A172 (cell line): ENCODE measurements at places on chromosomes 4 and X. TPM values are rescaled to one million over a fixed set of nuclear protein-coding genes. Genes with fewer than 3 reads are reported as not detected.
A peak's percentile ranks its signal among the peaks of the same experiment; 100 is the strongest.

The EGFL6 gene
- total RNA-seq, result not detected in 2 replicates

The INTU gene
- total RNA-seq, result 2.9 and 3.3 TPM in 2 replicates

The TXK gene
- total RNA-seq, result not detected in 2 replicates

The PNMA6F gene
- not detected in 2 replicates for total RNA-seq

The EVC2 gene
- not detected in 2 replicates for total RNA-seq

The ZFP92 gene
- 1.9 and 2.0 TPM in 2 replicates for total RNA-seq

The SPON2 gene
- 7.6 and 16.2 TPM in 2 replicates for total RNA-seq

The KIT gene
- 5.1 and 10.4 TPM in 2 replicates for total RNA-seq

The AMOT gene
- 1.7 and 3.2 TPM in 2 replicates for total RNA-seq

The LRP2BP gene
- total RNA-seq, result 0.34 and 0.55 TPM in 2 replicates

The HSD17B13 gene
- 0.10 TPM in 1 of 2 replicates, not detected in the other for total RNA-seq

The TMEM31 gene
- total RNA-seq, result not detected in 2 replicates

DNA sequence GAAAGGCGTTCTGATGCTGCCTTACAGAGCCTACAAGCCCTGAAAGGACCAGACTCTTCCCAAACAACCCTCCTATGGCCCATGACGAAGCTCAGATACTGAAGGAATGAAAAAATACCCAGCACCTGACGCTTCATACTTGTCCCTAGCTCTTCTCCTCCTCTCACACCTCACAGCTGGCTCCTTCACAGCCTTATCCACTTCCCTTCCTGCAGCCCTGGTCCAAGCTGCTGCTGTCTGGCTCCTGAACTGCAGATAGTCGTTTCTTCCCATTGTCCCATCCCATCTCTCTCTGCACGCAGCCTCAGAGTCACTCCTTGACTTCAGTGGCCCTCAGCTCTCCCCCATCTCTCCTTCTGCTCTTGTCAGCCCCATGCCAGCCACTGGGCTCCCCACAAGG is 56.6 kb downstream of the FAM193A start:
- no peak for DNase-seq

- DNase-seq, result no peak
Observed at GRCh38 chr4:27594922-27595321, 734.3 kb downstream of the STIM2 start.

DNA sequence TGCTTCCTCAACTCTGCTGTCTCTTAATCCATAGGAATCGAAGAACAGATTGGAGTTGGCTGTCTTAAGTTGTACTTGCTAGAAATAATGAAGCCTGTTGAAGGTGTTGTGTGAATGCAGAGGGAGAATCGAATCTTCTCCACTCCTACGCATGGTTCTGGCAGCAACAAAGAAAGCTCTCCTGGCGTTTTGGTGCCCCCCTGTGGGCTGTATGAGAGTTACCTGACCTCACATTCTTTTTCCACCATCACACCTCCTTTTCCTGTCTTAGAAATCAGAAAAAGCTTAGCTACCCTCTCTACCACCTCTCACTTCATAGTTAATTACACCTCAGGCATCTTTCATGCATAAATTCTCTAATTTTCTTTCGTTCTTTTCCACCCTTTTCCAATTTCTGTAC is 16.3 kb downstream of the KLF8 start:
- DNase-seq, result peak; percentile 32

DNA sequence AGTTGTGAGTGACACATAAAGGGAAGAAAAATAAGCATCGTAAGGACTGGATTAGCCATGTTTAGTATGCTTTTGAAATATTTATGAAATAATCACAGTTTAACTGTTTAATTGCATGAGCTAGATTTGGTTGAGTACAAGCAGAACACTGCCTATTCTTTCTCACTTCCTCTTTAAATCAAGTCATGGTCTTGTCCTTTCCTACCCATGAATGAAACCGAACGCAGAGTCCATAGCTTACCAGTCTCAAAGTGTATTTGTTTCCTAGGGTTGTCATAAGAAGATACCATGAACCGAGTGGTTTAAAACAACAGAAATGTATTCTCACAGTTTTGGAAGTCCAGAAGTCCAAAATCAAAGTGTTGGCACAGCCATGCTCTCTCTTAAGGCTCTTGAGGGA is 684.0 kb upstream of the MAGEB2 start:
- DNase-seq, result no peak

GRCh38 chr4:161320377-161320776 is 843.4 kb downstream of the FSTL5 start:
- DNase-seq, result peak; percentile 22

- DNase-seq, result peak; percentile 16
Observed at GRCh38 chr4:142840516-142841123, 5.5 kb downstream of the INPP4B start.

- DNase-seq, result no peak
Observed at GRCh38 chrX:46340696-46341095, 204.5 kb downstream of the ZNF674 start.

DNA sequence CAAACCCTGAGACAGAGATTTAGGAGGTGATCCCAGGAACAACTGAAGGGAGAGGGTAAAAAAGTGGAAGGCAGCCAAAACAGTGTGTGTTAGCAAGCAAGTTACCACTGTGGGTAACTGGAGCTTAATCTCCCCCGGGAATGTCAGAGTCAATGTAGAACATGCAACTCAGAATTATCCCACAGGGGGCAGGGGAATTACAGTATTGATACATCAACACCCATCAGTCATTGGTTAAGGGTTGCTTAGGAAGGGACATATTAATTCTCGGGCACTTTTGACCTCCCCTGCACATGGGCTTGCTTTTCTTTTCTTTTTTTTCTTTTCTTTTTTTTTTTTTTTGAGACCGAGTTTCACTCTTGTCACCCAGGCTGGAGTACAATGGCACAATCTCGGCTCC is 29.3 kb downstream of the CXorf58 start:
- no peak for DNase-seq

DNA sequence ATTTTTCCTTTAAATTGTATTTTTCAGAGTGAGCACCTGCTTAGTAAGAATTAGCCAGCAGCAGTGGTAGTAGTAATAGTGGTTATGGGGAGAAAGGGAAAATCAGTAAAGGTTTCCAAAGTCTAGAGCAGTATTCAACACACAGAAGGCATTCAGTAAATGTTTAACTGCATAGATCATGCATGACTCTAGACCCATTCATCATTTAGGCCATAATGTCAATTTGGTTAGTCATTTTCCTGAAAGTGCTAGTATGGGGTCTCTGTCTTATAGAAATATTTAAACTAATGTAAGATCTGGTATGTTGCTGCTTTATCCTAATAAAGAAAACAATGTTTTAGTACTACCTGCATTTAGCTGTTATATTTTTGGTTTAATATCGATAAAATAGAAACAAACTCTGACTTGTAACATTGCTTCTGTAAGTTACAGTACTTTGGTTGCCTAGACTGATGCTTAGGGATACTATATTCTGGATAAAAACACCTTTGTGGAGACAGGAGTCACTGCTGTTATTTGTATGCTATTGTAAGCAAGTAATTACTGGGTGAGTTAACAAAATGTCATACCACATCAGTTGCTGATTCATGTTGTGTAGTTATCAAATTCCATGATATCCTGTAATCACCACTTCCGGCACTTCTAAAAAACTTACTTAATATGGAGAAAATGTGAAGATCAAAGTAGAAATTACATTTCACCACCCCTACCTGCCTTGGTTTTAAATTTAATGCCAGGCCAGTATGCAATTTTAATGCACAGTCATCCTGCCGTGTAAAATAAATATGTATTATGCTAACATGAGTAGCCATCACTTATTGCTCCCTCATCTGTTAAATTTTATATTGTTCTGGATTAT is 115.8 kb upstream of the BMPR1B start:
- DNase-seq, result peak; percentile 72

DNA sequence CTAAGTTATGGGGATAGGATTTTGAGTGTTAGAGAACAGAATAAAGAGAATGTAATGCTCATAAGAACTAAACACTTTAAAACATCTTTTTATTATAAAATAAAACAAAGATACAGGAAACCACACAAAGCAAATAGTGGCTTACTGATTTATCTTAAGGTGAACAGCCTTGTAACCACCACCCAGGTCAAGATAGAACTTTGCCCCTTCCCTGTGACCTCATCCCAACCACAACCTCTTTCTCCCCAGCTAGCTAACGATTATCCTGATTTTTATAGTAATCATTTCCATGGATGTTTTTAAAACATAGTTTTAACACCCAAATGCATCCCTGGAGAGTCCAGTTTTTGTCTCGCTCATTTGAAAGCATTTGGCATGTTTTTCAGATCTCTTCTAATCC is 17.0 kb downstream of the HELT start:
- no peak for DNase-seq

GRCh38 chrX:41301438-41301824 is 32.5 kb upstream of the DDX3X start:
- DNase-seq, result no peak

GRCh38 chrX:18886344-18887161 is 97.4 kb downstream of the PHKA2 start:
- peak; percentile 27 for DNase-seq

DNA sequence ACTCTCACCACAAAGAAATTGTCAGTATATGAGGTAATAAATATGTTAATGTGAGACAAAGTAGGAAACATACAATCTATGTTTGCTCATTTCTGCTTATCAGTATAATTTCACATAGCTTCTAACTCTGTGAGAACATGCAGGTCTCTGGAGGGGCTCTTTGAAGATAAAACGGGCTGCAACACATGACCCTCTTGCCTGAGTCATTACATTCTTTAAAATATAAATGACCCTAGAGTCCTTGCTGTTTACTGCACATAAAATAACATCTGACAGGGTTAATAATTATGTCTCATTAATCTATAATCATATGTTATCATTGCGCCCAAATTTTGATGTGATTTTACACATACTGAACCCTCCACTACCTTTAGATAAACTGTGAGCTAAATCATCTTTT is 681.5 kb downstream of the ARAP2 start:
- DNase-seq, result no peak

DNA sequence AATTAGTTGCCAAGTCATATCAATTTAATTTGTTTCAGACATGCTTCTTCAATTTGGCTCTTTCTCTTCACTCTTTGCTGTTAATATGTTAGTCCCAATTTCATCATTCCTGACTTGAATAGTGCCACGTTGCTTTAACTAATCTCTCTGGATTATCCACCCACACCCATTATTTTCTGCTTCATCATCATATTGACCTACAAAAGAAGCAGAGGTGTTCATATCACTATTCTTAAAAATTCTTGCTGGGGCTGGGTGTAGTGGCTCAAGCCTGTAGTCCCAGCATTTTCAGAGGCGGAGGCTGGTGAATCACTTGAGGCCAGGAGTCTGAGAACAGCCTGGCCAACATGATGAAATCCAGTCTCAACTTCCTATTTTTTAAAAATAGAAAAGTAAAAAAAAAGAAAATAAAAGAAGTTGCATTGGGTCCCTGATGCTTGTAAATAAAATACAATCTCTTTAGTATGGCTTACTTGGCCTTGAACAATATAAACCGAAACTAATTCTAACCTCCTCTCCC is 65.7 kb upstream of the KCNIP4 start:
- no peak for DNase-seq

DNA sequence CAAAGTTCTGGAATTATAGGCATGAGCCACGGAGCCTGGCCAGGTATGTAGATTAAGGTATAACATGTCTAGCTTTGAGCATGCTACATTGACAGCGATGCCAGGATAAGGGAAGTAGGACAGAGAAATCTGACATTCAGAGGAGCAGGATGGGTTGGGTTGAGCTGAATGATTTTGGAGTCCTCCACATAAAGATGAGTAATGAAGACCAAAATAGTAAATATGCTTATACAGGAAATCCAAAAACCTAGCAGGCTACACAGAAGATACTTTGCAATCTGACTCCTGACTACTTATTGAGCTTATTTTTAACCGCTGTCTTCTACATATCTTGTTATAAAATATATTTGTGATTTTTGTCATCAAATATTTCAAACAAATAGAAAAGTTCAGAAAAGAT is 69.7 kb downstream of the PDGFC start:
- no peak for DNase-seq

GRCh38 chrX:106510713-106511403 is 100.9 kb upstream of the RADX start:
- no peak for DNase-seq

GRCh38 chr4:107402291-107402690 is 317.7 kb downstream of the PAPSS1 start:
- DNase-seq, result no peak

DNA sequence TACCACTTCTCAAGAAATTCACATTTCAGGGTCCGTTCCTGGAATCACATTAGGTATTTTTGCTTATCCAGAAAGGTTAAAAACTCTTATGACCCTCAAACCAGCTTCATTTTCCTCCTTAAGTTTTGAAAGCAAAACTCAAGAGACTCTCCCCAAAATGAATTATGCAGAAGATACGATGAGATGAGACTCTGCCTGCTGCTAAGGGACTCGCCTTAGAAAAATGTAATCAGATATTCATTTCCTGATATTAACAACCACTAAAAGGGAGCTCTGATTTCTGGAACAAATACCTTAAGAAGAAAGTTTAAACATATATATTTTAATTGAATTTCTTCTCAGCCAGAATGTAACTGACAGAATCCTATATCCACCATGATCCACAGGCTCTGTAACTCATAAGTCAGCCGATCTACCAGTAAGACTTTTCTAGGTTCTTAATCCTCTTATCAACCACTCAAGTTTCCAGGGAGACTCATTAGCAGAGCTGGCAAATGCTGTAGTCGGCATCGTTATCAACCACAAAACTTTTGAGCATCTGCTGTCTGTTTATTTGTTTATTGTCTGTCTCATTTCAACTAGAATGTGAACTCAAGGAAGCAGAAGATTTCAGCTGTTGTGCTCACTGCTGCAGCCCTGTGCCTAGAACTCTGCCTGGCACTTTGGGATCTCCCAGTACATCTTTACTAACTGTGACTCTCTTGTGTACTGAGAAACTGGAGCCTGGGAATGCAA is 112.5 kb downstream of the LDB2 start:
- no peak for DNase-seq

DNA sequence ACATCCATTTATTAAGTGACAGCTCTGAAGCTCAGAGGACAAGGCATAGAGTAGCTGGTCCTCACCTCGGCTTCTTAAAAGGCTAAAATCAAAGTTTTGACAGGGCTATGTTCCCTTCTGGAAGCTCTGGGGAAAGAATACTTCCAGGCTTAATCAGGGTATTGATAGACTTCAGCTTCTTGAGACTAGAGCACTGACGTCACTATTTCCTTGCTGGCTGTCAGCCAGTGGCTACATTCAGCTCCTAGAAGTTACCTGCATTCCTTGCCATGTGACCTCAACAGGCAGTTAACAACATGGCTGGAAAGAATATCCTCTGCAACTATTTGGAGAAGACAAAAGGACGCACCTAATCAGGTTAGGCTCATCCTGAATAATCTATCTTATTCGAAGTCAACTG is 1144.8 kb downstream of the ADGRL3 start:
- DNase-seq, result no peak

DNA sequence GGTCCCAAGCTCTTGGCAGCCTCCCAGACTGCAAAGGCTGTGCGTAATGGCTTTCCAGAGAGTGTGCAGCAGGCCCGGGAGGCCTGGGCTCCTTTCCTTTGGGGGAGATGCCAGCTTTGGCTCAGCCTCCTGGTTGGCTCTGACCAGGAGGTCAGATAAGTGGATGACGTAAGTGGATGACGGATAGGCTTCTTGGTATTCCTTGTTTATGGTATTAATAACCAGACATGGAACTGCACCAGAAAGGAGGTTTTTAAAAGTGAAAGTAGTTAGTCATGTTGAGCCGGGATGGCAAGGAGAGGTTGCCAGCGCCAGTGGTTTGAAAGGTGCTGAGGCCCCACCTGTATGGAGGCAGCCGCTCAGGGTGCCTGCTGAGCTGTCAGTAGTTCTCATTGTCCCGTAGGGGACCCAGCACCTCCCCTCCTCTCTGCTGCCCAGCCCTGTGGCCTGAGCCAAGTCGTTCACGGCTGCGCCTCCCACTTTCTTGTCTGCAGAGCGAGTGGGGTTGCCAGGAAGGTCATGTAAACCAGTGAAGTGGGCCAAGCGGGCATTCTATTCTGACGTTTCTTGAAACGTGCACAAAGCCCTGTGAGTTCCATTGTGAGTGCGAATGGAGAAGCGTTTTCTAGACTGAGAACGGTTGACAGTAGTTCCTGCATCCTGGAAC is 28.7 kb upstream of the STOX2 start:
- DNase-seq, result peak; percentile 73
